Stimulated activated CD4-positive, alpha-beta T cell treated with anti-CD3 and anti-CD28 coated beads, Interleukin-12 subunit alpha, Interleukin-12 subunit beta, amount 100 ng/mL, for 48 hours (primary cell): ENCODE measurements at places on chromosomes 3 and 15.

GRCh38 chr15:75452865-75453702 is 1.6 kb upstream of the SIN3A start:
- peak; percentile 57 for DNase-seq

DNA sequence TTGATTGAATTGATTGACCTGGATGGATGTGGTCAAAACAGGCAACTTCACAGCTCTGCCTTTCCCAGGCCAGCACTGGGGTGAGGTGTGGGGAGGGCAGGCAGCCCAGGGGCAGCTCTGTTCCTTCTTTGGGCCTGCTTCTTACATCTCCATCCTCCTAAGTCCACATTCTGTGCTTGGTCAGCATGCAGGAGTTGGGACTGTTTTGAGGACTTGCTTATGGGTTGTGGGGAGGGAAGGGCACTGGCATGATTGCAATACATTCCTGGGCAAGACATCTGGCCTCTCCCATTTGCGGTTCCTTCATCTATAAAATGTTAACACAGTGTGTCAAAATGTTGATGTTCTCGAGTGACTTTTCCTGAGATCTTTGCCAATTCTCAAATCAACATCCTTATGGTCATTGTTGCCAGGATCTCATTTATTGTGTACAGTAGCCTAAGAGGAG is 84.1 kb downstream of the ST6GAL1 start:
- DNase-seq: no peak

- no peak for DNase-seq
Observed at GRCh38 chr3:52880047-52880446, 17.3 kb downstream of the STIMATE start.

DNA sequence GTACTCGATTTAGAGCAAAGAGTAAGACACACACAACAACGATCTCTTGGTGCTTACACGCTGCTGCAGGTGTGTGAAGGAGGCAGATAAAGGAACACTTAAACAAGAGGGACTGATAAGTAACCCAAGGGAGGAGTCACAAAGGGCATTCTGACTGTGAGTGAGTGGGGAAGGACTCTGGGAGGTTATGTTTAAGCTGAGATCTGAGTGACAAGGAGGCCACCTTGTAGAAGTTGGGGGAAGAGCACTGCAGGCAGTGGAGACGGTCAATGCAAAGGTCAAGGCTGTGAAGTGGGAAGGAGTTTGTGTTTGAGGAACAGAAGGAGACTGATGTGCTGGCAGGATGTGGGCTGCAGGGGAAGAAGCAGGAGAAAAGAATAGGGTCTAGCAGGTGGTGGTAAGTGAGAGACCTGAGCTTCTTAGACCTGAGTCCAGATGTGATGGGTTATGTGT is 63.1 kb downstream of the LPP start:
- no peak for DNase-seq

GRCh38 chr3:105837143-105837740 is 31.6 kb downstream of the CBLB start:
- no peak for DNase-seq

GRCh38 chr3:30770387-30770786 is 124.1 kb downstream of the GADL1 start:
- DNase-seq: no peak

GRCh38 chr15:68034081-68034480 is 20.0 kb upstream of the PIAS1 start:
- no peak for DNase-seq

DNA sequence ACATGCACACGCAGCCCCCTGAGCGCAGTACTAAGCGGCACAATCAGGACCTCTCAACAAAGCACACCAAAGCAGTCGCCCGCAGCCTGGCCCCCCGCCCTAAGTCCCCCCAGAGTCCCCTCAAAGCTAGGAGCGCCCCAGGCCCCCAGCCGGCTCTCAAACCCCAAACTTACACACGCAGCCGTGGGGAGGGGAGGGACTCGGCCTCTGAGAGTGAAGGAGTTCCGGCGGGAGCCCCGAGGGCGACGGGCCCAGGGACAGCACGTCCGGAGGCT is 5.5 kb downstream of the GATA2 start:
- no peak for DNase-seq
